ENCODE measurements at places on chromosomes 11 and 22.
A peak's percentile ranks its signal among the peaks of the same experiment; 100 is the strongest.

DNA sequence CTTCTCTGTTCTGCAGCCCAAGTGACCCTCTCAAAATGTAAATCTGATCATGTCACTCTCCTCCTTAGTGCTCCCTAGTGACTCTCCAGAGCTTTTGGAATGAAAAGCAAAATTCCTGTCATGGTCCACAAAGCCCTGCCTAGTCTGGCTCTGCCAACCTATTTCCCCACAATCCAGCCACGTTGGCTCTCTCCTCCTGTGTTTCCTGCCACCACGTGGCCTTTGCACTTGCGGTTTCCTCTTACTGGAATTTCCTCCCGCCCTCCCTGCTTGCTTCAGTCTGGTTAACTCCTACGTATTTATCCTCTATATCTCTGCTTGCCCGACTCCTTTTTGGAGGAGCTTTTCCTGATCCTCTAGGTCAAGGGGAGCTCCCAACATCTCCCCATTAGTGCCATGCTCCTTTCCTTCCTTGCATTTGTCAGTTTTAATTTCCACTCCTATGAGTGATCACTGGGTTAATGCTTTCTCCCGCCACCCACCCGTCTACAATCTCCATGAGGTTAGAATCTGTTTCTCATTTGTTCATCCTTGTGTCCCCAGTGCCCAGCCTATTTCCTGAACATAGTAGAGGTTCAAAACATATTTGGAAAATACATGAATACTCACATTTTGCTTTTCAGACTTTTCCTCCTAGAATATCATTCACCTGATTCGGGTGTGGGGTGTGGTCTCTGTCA lies 11.5 kb downstream of the NNMT start:
- DNase-seq: no peak

- no peak for DNase-seq
These were observed 228.6 kb downstream of the BRD1 start for GRCh38 chr22:49599039-49599438.

GRCh38 chr11:27357250-27357649 lies 5.8 kb downstream of the CCDC34 start:
- DNase-seq: no peak

- DNase-seq: no peak
These were observed 103.2 kb downstream of the SLC1A2 start for GRCh38 chr11:35316161-35316560.

GRCh38 chr22:48490500-48491411 lies 1336.9 kb downstream of the BRD1 start:
- no peak for DNase-seq

DNA sequence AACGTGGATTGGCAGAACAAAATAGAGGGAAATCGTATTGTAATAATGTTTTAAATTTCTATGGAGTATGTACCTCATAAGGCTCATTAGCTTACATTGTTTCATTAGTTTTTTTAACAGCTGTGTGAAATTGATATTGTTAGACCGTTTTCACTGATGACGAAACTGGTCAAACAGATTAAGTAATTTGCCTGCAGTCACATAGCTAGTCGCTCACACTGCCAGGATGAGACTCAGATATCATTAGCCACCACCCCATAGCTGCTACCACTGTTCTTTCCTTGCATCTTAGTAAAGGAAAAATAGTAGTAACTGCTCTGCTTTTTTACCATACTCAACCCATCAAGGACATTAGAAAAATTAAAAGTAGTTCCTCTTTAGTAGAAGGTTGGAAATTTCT lies 64.0 kb downstream of the DKK3 start:
- DNase-seq: no peak

DNA sequence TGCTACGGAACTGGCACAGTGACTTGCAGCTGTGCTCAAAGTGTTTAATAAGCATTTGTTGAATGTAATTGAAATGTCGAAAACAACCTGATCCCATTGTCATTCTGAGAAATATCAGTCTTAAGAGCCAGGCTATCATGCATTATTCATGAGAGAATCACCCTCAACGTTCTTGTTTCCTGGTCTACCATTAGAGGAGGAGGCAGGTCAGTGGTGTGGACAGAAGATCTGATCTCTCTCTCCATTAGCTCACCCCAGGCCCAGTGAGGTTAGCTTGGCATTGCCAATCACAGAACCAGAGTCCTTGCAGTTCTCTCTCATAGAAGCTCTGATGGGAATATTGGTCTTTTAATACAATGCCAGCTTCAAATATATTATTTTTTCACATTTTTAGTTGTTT lies 121.1 kb upstream of the SPON1 start:
- DNase-seq: no peak

DNA sequence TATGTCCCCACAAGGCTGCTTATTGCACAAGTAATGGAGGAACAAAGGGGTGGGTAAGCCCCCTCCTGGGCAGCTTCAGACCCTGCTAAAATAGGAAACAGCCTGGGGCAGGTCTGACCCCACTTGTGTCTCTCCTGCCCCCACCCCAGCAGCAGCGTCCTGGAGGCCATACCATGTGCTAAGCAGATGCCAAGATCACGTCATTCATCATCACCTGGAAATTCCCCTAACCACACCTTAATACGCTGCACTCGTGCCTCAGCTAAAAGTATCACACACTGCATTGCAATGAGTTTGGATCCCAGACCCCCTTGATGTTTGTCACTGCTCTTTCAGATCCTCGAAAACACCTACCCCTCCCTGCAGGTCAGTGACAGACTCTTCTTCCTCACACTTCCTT lies 27.8 kb upstream of the GGTLC2 start:
- DNase-seq: no peak

DNA sequence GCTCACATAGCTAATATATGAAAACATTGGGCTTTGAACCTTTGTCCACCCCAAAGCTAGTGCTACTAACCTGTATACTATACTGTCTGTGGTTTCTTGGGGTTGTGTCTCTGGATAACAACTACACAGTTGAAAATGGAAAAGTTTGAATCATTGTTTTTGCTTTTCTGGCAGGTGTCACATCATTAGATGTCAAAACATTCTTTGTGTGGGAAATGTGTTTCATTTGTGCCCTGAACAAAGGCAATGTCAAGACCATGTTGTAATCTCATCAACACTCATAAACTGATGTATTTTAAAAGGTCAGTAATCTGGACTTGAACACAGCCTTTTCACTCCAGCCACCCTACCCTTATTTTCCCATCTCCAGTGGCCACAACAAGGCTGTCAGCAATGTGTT lies 16.5 kb downstream of the SYT13 start:
- DNase-seq: no peak

DNA sequence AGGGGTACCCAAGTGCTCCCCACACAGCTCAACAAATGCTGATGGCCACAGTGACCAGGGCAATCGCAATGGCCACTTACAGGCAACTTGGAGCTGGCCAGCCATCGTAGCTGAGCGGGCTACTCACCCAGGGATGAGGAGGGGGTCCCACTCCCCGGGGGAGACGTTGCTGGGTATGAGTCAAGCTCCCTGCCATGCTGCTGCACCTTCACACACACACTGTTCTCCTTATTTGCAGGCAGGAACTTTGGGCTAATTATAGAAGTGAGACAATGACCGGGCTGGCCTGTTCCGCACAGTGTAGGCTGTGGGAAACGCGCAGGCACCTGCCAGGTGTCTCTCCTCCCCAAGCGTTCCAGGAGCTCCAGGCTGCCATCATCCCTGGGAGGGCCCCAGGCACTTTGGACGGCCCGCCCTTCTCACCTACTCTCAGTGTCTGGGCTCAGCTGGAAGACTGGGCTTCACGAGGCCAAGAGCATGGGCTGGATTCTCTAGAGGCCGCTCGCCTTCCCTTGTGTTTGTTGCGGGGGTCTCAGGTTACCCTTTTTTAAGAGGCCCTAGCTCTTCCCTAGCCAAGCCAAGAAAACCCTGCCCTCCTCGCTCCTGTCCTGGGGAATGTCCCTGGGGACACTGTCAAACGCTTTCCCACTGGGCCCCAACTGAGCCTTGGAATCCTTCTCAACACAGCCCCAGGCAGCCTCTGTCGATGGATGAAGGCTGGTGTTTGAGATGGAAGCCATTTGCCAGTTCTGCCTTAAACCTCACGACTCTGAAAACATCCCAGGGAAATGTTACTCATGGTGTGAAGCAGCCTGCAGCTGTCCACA lies 73.0 kb downstream of the RTL6 start:
- no peak for DNase-seq

DNA sequence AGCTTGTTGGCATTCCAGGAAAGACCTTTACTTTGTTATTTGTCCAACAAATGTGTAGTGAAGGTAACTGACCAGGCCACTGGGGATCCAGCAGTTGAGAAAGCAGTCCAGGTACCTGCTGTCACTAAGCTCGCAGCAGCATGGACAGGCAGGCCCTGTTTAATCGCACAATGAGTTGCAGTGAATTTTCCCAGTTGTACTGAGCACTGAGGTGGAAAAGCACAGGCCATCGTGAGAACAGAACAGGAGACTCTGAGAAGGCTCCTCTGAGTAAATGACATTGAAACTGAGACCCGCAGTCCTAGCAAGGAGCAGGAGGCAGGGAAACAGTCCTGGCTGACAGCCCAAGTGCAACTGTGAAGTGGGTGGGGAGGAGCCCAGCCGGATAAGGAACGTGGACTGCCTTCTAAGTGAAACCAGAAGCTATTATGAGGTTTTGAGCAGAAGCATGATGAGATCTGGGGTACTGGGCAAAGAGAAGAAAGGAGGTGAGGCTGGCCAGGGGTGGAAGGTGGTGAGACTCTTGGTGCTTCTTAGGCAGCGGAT lies 39.8 kb upstream of the CDON start:
- no peak for DNase-seq

- DNase-seq: no peak
These were observed 643.9 kb downstream of the TBC1D22A start for GRCh38 chr22:47406180-47406834.

GRCh38 chr22:23098718-23099530 lies 28.6 kb downstream of the GNAZ start:
- no peak for DNase-seq

DNA sequence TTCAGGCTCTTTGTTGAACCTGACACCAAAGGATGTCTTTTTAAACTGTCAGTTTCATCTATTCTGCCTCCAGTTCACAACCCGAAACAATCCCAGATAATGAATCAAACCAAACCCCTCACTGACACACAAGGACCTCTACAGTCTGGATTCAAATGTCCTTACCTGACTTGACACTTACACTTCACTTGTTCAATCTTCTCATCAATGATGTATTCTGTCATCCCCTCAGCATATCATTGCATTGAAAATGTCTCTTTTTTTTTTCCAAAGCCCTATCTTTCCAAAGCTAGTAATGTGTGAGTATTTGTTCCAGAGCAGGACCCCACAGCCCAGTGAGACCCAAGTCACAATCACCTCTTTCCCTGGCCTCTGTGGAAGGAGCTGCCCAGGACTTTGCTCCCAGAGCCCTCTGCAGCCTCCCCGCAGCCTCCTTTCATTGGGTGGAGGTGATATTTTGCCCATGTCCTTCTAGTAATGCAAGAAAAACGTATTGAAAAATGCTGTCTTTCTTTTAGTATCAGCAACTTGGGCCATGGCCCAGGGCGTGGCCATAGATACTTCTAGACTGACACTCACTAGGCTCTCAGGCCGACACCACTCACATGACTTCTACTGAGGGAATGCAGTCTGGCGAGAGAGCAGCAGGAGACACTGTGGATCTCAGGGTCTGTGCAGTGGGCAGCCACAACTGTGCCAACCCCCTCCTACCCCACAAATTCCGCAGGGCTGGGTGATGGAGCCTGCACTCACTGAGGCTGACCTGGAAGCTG lies 18.2 kb downstream of the RFPL3 start:
- no peak for DNase-seq

DNA sequence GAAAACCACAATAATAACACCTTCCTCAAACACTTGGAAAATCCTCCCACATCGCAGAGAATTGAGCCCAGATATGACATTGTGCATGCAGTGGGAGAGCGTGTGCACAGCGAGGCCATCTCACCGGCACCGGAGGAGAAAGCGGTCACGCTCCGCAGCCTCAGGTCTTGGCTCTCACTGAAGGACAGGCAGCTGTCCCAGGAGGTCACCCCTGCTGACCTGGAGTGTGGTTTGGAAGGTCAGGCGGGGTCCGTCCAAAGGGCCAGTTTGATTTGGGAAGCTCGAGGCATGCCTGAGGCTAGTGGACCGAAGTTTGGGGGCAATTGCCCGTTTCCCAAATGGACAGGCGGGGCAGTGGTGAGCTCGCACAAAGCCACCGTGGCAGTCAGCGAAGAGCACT lies 86.7 kb downstream of the KIAA1671 start:
- no peak for DNase-seq

- no peak for DNase-seq
These were observed 477.9 kb downstream of the MN1 start for GRCh38 chr22:27323661-27324060.

- DNase-seq: no peak
These were observed 115.6 kb downstream of the MN1 start for GRCh38 chr22:27685970-27686369.

- DNase-seq: no peak
These were observed 15.1 kb upstream of the AIFM3 start for GRCh38 chr22:20951932-20952380.

GRCh38 chr22:23424031-23424430 lies 156.1 kb downstream of the IGLL1 start:
- DNase-seq: no peak

- DNase-seq: no peak
These were observed 44.0 kb upstream of the TENM4 start for GRCh38 chr11:79484872-79485271.

- no peak for DNase-seq
These were observed 39.1 kb upstream of the PRAME start for GRCh38 chr22:22598144-22598543.

- peak; percentile 13 for DNase-seq
These were observed 41.5 kb upstream of the HSPA8 start for GRCh38 chr11:123103326-123103980.

GRCh38 chr11:108875134-108875533 lies 210.3 kb downstream of the DDX10 start:
- no peak for DNase-seq

DNA sequence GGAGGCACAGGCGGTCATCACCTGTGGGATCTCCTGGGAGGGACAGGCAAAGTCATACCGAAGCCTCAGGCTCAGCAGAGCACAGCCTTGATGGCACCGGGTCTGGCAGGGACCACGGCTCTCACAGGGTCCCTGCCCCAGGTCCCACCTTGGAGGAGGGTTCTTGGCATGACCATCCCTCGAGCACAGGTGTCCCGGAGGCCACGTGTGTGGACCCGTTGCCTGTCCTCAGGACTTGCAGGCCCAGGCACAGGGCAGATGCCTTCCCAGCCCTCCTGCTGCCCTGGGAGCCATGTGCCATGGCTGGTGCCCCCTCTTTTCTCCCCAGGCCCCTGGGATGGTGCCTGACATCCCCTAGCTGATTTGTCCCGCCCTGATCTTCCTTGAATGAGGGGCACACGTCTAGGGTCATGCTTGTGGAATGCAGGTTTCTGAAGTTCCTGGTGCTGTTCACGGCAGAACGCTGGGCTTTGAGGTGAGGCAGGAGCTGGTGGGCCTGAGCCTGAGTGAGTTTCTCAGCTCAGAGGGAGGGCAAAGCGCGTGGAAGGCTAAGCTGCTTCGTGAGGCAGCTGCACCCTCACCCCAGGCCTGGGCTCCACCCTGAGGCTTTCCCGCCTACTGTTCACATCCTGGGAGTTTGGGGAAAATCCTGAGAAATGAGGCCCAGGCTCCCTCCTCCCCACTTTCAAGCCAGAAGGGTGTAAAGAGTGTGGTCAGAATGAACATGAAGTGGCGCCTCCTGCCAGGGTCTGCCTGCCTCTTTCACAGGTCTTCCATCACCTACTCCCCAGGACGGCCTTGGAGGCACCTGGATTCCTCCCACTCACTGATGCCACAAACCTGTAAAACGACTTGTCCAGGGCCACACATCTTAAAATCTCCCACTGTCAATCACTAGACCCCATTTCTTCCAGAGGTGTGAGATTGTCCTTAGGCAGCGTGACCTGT lies 325.8 kb upstream of the B3GAT1 start:
- no peak for DNase-seq

- no peak for DNase-seq
These were observed at the start of gene C11orf87 for GRCh38 chr11:109421981-109422869. C11orf87 (plus strand) TSS chr11:109422190; CDS start chr11:109423634, 1,444 bp downstream.

All from HL-60 (cell line).